Activated T-helper 9 cell treated with anti-CD3 and anti-CD28 coated beads, Interleukin-2, amount 50 U/mL, for 16 hours (primary cell): ENCODE measurements at places on chromosomes 12 and 14.
A peak's percentile ranks its signal among the peaks of the same experiment; 100 is the strongest.

DNA sequence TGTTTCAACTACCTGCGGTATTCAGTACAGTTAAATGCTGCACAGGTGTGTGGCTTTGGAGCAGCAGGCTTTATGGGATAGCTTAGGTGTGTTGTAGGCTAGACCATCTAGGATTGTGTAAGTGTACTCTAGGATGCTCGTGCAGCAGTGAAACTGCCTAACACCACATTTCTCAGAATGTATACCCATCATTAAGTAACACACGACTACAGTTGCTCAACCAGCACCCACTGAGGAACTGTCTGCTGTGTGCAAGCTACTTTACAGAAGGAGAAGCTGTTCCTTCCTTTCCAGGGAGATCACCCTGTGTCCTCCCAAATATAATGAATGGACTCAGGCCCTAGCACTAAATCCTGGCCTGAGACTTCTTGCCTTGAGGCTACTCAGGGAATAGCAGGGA is 94.8 kb downstream of the SLC24A4 start:
- no peak for DNase-seq

GRCh38 chr14:23128969-23129758 is 10.1 kb upstream of the CEBPE start:
- no peak for DNase-seq

DNA sequence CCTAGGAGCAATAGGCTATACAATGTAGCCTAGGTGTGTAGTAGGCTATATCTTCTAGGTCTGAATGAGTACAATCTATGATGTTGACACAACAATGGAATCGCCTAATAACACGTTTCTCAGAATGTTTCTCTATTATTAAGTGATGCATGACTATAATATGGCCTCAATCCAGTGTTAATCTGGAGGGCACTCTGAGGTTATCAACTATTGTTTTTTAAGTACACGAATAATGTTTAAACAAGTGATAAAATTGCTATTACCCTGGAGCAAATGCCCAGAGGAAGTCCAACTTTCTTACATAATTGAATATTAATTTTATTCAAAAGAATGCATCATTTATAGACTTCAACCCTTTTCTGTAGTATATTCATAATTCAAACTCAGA is 16.4 kb upstream of the CNIH1 start:
- DNase-seq, result no peak

- no peak for DNase-seq
Measured at GRCh38 chr12:122382919-122383350, 39.5 kb downstream of the CLIP1 start.

DNA sequence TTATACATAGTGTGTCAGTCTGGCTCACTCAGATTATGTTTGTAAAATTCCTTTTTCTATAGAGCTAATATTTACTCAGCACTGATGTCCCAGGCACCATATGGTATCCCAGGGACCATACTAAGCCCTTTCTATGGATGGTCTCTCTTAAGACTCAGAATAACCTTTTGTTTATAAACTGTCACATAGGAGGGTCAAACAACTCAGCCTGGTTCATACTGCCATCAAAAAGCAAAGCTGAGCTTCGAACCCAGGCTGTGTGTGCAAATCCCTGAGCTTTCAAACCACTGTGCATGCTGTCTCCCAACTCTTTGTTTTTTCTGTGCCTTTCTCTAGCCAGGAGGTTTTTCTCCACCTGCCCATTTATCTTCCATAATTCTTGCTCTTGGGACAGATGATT is 135.6 kb upstream of the ARHGAP5 start:
- no peak for DNase-seq

DNA sequence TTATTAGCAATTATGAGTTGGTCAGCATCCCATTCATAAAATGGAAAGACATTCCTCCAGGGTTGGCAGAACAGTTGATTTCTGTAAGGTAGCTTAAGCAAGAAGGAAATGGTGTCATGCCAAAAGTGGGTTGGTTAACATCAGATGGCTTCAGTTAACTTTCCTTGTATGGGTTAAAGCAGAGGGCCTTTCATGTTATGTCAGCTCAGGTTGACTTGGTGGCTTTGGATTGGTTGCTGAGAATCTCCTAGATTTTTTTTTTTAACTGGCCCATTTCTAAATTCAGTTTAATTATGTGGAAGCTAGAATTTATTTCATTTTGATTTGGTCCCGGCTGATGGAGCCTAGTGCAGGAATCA is 87.8 kb downstream of the BBS10 start:
- DNase-seq, result no peak

DNA sequence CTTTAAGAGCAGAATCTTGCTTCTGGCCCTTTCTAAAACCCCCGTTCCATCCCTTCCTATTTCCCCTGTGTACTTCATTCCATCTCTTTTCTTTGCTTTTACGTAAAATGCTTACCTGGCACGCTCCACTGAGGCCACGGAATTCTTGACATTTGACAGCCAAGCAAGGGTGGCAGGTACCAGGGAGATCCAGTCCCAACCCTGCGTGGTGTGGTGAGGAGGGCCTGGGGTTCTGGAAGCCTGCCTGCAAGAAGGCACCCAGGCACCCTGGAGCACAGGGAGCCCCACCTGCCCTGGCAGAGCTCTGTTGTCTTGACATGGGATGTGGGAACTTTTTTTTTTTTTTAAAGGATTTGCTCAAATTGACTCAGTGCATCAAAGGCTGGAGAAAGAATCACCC is 48.6 kb downstream of the ITPK1 start:
- no peak for DNase-seq

DNA sequence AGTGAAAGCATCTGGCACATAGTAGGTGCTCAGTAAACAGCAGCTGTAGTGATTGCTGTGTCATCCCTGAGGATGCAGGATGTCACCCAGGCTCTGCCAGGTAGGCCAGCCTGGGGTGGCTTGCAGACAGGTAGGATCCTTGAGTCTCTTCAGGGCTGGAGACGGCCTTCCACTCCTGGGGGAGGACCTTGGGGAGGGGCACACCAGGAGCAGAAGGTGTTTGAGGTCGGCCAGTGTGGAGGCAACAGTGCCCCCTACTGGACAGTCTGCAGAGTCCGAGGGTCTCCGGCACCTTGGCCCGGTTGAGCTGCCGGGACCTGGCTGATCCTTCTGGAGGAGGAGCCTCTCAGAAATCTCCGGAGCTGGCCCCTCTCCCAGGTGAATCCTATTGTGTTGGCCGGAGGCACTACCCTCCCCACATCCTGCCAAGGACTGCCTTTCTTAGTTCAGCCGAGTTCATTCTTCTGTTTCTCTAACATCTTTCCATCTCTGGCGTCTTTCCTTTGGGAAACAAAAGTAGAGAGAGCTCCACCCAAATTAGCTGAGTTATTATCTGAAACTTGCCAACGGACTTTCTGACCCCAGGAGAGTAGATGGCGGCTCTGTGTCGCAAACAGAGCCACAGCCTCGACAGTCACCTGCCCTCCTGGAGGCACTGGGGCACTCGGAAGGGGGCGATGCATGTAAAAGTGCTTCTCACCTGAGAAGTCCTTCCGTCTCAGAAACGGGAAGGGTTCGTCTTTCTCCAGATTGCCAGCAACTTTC is 41.8 kb upstream of the CLMN start:
- DNase-seq, result peak; percentile 15

- no peak for DNase-seq
Measured at GRCh38 chr12:14892726-14893505, 7.3 kb upstream of the MGP start.

- peak; percentile 20 for DNase-seq
Measured at GRCh38 chr12:67943141-67943892, 45.9 kb upstream of the IFNG-AS1 start.

GRCh38 chr12:6376870-6377666 is 1.7 kb upstream of the SCNN1A start:
- no peak for DNase-seq

DNA sequence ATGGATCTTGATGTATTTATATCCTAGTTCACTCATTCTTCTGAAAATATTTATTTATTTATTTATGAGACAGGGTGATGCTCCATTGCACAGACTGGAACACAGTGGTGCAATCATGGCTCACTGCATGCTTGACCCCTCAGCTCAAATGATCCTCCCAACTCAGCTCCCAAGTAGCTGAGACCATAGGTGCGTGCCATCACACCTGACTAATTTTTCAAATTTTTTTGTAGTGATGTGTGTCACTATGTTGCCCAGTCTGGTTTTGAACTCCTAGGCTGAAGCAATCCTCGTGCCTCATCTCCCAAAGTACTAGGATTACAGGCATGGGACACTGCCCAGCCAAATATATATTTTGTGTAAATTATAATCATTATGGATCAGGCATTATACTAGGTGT is 595.6 kb upstream of the ATP2B1 start:
- no peak for DNase-seq

DNA sequence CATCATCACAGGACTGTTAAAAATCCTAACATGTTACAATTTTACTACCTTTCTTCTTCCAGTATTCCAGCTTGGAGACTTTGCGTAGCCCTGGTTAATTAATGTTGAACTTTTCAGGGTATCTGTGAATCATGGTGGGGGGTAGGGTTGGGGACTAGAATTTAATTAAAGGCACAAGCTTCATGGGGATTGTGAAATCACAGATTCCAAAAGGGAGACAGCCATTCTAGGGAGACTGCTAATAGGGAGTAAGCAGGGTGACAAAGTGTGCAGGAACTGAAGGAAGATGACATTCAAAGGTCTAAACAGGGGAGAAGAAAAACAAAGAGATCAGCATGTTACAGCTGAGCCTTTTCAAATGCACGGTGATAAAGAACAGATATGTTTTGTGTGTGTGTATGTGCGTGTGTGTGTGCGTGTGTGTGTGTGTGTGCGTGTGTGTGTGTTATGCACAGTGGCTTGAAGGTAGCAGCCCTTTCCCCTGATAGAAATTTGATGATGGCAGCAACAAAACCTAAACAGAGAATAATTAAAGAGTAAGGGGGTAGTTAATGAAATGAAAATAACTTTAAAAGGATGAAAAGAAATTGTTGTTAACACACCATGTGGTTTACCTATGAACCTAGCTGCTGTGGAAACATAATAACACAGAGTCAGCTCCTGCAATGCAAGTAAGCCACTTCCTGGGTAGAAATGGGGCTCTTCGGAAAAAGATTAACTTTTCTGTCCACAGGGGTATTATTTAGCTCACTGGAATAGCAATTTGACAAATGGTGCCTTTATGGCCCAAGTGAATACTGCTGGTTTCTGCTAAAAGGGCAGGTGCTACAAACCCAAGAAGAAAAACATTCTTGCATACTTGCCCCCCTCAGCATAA is 581.7 kb downstream of the DIO2 start:
- no peak for DNase-seq

DNA sequence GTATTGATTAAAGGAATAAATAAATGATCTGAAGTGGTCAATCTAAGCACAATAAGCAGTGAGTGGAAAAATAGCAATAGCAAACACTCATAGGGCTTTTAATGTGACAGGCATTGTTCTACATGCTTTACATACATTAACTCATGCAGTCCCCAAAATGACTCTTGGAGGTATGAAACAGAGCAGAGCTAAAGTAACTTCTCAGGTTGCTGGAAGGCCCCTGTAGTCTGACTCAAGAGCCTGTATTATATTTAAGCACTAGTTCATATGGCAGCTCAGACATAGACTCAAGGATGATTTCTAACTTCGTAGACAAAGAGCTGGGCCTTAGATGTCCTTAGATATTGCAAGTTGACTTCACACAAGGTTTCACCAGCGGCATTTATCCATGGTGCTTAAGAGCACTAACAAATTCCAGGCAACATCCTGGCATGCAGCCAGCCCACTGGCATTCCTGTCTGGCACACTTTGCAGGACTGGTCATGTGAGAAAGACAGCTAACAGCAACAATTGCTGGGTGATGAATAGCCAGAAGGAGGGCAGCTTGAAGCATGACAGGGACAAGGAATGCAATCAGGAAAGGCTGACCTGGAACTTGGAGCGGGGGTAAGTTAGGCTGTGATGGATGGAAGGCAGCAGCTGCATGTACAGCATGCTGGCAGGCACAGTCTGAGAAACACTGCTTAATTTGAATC is 22.9 kb upstream of the KTN1 start:
- DNase-seq, result no peak

DNA sequence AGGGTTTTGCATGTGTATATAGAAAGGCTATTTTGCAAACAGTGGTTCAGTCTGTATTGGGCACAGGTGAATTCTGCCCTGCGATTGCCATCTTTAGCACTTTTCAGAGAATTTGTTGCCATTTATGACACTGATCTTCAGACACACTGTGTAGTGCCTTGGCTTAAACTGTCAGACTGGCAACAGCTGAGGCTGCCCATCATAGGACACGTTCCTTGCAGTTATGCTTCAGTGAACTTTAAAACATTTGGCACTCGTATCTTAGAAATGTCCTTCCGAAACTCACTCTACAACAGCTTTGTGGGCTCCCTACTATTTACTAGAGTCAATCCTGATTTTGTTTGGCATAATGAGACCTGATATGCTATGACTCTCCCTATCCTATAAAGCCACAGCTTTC is 29.1 kb downstream of the AP5M1 start:
- DNase-seq, result no peak

DNA sequence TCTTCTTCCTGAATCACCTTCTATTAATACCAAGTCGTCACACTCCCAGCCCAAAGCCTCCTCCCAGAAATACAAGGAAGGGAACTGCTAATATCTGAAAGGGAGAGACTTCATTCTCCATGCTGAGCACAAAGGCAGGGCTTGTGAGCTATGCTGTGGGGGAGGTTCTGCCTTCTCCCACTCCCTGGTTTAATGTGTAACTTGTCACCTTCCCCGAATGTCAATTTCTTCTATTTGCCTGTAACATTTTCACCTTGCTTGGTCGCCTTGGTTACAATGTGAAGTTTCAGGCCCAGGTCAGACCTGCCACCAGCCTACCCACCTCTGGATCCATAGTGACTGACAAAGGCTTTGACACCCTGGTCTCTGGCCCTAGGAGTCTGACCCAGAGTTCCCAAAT is 82.0 kb upstream of the ESRRB start:
- no peak for DNase-seq

GRCh38 chr14:105168979-105169507 is 467 bp upstream of the JAG2 start:
- DNase-seq, result no peak

DNA sequence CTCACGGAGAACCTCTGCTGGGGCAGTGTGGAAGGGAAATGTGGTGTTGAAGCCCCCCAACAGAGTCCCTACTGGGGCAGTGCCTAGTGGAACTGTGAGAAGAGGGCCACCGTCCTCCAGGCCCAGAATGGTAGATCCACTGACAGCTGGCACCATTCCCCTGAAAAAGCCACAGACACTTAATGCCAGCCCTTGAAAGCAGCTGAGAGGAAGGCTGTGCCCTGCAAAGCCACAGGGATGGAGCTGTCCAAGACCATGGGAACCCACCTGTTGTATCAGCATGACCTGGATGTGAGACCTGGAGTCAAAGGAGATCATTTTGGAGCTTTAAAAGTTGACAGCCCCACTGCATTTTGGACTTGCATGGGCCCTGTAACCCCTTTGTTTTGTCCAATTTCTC is 363.5 kb upstream of the PRICKLE1 start:
- no peak for DNase-seq

GRCh38 chr14:51209457-51209856 is 30.6 kb upstream of the TMX1 start:
- DNase-seq, result no peak

GRCh38 chr12:107523775-107524535 is 161.6 kb upstream of the PWP1 start:
- no peak for DNase-seq

GRCh38 chr12:124420996-124421674 is 126.2 kb downstream of the RFLNA start:
- no peak for DNase-seq

GRCh38 chr14:95156161-95157047 is 925 bp downstream of the DICER1 start:
- DNase-seq, result peak; percentile 30
